Astrocyte (in vitro differentiated cells and primary cell): ENCODE measurements at places on chromosomes 5 and 9.

- no peak for DNase-seq
Measured at GRCh38 chr9:35912791-35913400, 3.6 kb downstream of the SPAAR start.

GRCh38 chr5:16306812-16307211 lies 127.2 kb upstream of the MARCHF11 start:
- no peak for DNase-seq

DNA sequence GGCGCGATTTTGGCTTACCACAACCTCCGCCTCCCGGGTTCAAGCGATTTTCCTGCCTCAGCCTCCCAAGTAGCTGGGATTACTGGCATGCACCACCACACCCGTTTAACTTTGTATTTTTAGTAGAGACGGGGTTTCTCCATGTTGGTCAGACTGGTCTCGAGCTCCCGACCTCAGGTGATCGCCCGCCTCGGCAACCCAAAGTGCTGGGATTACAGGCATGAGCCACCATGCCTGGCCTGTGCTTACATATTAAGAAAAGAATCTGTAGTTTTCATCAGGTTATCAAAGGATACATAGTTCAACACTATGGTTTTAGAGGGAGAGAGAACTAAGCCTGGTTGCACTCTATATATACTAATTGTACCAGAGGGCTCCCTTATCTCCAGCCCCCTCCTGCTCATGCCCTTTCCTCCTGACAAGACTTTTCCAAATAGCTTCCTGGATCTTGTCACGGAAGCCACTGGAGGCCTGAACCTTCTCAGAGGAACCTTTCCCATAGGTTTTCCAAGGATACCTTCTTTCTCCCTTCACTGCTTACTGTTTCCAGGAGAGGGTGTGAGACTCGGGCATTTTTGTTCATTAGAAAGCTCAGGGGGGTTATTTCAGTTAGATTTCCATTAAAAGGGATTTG lies 53.1 kb downstream of the SLC44A1 start:
- DNase-seq = no peak

GRCh38 chr9:124218438-124218982 lies 39.2 kb upstream of the NEK6 start:
- peak; percentile 35 for DNase-seq

DNA sequence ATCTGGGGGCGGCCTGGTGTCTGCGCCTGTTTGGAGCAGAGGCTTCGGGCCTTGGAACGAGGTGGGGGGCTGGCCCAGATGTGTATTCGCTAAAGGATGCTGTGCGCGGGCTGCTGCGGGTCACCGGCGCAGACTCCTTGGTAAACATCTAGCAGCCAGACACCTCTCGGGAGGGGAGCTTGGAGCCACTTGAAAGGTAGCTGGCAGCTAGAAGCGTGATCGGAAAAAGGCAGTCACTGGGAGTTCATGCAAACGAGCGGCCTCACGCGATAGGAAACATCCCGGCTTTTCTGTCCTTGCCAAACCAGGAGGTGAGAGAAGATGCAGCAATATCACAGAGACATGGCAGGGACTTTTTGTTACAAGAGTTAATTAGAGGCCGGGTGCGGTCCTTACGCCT lies 8.1 kb downstream of the LAMC3 start:
- no peak for DNase-seq

DNA sequence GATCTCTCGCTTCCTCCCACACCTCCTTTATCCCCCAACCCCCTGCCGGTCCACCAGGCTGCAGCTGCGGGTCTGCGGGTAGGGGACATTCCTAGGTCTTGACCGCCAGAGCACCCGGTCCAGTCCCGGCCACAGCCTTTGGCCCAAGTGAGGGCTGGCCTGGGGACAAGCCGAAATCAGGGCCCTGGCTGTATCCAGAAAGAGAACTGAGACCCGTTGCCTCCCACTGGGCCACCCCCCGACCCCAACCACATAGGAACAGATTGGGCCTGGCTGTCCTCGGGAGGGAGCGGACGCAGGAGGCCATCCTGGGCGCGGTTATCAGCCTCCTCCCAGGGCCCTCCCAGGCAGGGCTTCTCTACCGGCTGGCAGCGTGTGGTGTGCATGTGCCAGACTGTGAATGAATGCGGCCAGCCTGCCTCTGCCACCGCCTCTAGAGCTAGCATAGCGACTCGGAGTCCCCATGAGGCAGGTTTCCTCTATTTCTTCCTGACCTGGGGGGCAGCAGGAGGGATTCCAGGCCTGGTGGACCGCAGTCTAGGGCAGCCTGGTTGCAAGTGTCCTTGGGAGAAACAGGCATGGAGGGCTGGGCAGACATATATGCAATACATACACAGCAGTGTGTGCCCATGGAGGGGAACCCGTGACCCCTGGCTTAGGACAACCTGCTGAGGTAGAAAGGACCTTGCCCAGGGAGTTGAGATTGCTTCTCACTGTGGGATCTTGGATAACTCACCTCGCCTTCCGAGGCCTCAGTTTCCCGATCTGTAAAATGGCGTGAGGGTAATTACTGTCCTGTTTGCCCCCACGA lies 1.2 kb downstream of the N4BP3 start:
- DNase-seq = no peak

- no peak for DNase-seq
Measured at GRCh38 chr5:116521173-116521872, 53.3 kb downstream of the SEMA6A start.

- DNase-seq = no peak
Measured at GRCh38 chr5:42875785-42876374, 64.2 kb upstream of the SELENOP start.

DNA sequence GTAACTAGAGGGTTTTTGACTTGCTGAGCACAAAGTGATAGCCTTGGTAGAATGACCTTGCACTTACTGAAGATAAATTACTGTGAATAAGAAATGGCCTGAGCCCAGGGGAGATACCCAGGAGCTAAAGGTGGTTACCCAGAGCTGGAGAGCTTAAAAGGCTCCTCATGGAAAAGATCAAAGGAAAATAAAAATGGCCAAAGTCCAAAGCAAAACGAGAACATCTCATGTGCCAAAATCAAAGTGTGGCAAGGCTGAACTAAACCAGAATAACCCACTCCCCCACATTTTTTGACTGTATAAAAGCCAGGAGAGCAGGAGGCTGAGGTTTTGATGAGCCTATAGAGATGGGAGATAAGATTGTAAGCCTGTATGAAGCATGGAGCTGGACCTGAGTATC lies 14.4 kb downstream of the IDNK start:
- no peak for DNase-seq

DNA sequence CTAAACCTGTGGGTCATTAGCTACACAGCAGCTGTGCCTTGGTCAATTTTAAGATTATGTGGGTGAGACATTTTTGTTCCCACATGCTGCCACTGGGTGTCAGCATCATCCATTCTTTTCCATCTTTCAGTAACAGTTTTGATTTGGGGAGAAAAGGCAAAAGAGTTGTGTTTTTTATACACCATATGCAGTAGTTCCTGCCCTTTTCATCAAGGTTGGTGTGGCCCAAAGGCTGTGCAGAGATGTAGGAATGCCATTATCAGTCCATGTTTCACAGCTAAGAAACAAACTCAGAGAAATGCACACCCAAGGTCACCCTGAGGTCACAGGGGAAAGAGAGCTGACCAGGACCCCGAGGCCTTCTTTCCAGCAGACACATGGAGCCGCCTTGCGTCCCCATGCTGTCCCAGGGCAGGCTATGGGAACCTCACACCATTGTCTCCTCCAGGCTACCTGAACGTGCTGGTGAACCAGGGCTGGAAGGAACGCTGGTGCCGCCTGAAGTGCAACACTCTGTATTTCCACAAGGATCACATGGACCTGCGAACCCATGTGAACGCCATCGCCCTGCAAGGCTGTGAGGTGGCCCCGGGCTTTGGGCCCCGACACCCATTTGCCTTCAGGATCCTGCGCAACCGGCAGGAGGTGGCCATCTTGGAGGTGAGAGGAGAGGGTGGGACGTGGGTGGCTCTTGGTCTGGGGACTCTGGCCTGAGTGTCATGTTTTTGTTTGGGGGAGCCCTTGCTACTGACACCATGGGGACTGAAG lies 27.8 kb upstream of the GRPEL2 start:
- DNase-seq = no peak

GRCh38 chr9:84379740-84380139 lies 39.2 kb upstream of the SLC28A3 start:
- DNase-seq = peak; percentile 20

- DNase-seq = no peak
Measured at GRCh38 chr5:177982072-177982727, 13.8 kb downstream of the PROP1 start.
